Activated CD4-positive, alpha-beta T cell treated with anti-CD3 and anti-CD28 coated beads, Interleukin-2, amount 50 U/mL, for 24 hours (primary cell): ENCODE measurements at places on chromosomes 5 and 9.

DNA sequence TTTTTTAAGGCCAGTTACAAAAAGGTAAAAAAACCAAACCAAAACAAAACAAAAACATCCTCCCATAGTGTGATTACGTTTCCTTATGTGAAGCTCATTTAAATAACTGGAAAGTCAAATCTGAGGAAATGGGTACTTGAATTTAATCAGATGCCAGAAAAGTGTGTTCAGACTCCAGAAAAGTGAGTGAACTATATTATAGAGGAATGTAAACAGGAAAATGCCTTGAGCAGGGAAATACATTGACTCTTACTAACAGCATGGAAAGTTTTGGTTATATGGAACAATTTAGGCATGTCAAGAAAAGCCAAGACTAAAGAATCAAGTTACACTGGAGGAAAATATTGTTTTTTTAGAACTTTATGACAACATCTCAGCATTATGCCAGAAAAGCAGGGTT is 37.8 kb upstream of the RNF20 start:
- DNase-seq = no peak

DNA sequence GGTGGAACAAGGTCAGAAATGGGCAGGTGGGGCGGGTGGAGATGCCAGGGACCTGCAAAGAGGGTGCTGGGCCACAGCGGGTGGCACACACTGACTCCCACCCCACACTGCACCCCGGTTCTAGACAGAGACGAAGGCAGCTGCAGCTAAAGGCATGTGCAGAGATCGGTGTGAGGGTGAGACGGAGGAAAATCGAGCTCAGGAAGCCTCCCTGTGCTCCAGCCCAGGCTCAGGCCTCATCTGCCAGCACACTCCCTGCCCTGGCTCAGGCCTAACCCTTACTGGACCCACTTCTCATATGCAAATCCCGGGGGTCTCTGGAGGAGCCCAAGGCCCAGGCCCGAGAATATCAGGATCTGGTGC is 130.8 kb upstream of the PPP1R26 start:
- DNase-seq = no peak

GRCh38 chr5:123876276-123876790 is 364.4 kb downstream of the CSNK1G3 start:
- no peak for DNase-seq

DNA sequence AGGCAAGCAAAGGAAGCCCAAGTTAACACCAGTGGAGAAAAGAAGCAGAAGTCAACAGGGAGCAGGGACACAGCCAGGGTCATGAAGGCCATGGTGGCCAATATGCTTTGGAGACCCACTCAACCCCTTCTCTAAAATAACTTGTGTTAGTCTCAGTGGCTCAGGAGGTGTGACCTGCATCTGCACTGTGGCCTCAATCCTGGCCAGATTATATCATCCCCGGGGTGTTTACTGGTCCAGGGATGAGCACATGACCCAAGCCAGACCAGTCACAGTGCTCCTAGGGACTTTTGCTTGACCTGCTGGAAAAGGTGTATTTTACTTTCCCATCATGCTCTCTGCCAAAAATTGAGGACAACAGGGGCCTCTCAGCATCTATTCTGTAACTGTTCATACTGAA is 105.2 kb downstream of the DPYSL3 start:
- DNase-seq = no peak

DNA sequence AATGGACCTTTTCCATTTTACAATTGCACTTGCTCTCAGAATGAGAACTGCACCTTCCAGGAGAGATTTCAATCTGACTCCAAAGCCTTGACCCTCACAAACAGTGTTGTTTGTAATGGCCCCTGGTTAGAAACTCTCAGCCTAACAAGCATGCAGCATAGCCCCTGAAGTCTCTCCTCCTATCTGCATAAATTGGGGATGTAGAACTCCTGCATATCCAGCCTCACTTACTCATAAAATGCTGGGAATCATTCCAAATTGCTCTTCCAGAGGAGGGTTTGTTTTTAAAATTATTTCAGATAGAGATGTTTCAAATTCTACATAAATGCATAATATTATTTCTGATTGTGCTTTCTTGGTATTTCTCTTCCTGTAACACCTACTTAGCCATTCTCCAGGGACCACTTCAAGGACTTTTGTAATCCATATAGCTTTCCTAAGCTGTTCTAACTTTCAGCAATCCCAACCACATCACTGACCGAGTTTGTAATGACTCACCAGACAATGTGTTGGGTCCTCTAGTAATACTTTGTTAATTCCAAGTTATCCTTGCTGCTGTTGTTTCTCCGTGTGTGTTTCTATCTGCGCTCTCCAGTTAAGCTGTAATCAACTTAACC is 143.8 kb upstream of the CCDC152 start:
- DNase-seq = no peak

DNA sequence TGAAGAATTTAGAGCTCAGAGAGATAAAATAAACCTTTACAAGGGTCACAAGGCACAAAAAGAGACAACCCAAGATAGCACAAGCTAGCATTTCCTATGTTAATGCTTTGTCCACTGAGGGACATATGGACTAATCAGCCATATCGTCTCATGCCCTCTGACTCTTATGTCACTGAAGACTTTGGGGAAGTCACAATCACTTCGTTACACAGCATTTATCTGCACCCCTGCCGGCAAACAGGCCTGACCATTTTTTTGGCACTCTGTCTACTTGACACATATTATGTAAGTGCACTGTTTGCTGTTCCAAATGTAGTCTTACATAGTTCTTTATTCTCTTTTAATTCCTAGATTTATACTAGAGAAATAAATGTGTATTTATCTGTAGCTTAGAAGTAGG is 13.9 kb upstream of the BNC2 start:
- DNase-seq = no peak

GRCh38 chr5:84362061-84362720 is 22.5 kb downstream of the EDIL3 start:
- no peak for DNase-seq

DNA sequence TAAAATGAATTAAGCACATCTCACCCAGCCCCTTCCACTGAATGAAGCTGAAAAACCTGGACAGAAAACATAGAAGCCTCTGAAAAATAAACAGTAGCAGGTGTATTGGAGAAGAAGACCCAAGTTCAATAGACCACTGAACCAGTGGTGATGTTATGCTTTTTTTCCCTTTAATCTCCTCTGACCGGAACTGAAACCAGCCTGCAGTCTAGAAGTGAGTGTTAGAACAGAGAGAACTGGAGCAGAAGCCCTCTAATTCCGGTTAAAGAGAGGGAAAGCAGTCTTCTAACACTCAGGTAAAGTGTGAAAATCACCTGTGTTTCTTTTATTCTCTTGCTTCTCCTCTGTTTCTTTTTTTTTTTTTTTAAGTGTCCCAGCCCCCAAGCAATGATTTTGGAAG is 83.5 kb upstream of the CCL21 start:
- no peak for DNase-seq

- no peak for DNase-seq
These were observed 38.4 kb upstream of the PLEKHG4B start for GRCh38 chr5:53381-54174.

GRCh38 chr5:35762368-35762767 is 94.3 kb upstream of the IL7R start:
- DNase-seq = no peak

GRCh38 chr5:108623826-108624225 is 123.9 kb upstream of the FER start:
- no peak for DNase-seq

DNA sequence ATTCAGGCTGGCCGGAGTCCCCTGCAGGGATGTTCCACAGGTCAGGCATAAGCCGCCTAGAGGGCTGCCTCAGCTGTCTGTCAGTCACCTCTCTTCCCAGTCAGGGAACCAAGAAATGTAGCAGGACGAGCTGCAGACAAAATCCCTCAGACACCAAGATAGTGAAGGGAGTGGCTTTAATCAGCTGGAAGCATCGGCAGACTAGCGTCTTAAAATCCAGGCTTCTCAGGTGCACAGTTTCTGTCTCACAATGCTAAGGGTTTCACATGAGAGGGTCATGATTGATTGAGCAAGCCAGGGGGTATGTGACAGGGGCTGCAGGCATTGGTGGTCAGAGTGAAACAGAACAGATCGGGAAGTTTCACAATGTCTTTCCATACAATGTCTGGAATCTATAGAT is 247.2 kb downstream of the CDH10 start:
- no peak for DNase-seq

- DNase-seq = no peak
These were observed 356.9 kb downstream of the SLIT3 start for GRCh38 chr5:168944004-168944403.

DNA sequence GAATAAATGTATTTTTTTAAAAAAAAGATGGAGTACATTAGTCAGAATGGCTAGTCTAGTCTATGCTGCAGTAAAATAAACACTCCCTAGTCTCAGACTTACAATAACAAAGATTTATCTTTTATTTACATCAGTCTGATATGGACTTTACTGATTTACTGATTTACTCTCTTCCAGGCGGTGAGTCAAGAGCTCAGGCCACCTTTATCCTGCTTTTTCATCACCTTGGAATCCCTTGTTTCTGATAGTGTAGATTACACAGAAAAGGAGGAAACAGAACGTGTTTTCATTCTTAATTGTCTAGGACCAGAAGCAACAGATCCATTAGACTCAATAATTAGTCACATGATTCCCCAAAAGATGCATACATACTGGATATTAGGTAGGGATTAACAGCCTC is 290.1 kb upstream of the TRPC7 start:
- no peak for DNase-seq

DNA sequence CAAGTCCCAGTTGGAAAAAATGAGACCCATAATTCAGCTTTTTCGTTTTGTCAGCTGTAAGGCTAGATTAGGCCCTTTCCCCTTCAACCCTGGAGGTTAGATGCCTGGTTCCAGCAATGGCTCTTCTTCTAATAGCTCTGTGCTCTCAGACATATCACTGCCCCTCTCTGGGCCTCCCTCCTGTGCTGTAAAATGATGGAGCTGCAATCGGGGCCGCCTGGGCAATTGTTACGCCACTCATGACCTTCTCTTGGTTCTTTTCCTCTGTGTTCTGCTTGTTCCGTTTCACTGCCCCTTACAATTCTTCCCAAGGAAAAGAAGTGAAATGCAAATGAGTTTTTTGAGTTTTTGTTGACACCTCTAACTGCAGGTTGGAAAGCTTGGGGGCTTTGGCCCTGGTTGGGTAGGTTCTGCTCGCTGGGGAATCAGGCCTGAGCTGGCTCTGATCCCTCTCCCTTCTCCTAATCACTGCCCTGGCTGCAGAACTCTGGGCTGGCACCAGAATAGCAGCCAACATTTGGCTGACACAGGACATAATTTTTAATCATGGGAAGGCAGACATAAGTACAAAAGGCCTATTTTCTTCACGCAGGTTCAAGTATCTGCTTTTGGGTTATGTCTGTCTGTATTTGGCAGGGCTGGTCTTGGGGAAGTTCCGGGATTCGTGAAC is 110.9 kb downstream of the FOXD1 start:
- no peak for DNase-seq

DNA sequence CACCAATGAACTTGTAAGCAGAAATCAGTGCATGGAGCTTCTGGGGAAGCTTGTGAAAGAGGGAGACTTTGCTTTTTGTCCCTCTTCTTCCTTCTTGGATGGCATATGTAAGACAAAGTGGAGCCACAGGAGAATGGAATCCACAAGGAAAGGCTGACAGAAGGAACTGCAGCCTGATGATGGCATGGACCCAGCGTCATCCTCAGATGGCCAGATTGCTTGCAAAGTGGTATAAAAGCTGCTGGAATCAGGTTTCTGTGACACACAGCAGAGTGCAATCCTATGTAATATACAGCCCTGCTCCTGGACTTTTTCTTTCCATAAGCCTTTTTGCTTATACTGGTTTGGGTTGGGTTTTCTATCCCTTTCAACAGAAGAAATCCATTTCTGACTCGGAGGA is 31.4 kb upstream of the SPARC start:
- no peak for DNase-seq

DNA sequence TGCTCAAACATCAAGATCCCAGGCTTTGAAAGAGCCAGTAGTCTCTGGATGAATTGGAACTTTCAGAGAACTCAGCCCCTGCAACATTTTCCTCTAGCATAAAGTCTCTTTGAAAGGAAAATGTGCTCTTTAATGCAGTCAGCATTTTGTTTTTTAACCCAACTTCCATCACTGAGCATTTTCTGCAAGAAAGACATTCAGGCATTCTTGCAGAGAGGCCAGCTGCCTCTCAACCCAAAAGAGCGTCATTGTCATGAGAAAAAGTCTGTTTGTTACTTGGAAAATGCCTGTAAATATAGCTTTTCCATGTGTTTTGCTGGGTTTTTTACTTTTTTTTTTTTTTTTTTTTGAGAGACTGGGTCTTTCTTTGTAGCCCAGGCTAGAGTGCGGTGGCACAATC is 225.0 kb downstream of the ADAMTSL1 start:
- DNase-seq = no peak

DNA sequence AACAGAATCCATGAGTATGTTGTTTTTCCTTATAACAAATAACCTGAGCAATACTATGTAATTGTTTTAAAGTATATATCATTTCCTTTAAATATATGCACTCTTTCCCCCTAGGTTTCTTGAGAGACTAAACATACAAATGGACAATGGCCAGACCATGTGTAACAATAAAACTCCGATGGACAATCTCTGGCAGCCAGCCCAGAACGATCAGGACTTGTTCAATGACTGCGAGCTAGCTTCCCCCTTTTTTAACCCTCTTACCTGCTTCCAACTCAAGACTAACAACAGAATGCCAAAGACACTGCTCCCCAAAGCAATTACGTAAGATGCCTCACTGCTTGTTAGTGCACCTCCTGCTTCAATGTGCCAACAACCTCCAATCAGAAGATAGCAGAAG is 94.9 kb downstream of the HTR4 start:
- DNase-seq = no peak

- DNase-seq = no peak
These were observed 88.4 kb upstream of the SH3PXD2B start for GRCh38 chr5:172542651-172543131.

- no peak for DNase-seq
These were observed 33.4 kb upstream of the PCA3 start for GRCh38 chr9:76730801-76731200.

GRCh38 chr5:54063817-54064216 is 246.6 kb downstream of the ARL15 start:
- no peak for DNase-seq

DNA sequence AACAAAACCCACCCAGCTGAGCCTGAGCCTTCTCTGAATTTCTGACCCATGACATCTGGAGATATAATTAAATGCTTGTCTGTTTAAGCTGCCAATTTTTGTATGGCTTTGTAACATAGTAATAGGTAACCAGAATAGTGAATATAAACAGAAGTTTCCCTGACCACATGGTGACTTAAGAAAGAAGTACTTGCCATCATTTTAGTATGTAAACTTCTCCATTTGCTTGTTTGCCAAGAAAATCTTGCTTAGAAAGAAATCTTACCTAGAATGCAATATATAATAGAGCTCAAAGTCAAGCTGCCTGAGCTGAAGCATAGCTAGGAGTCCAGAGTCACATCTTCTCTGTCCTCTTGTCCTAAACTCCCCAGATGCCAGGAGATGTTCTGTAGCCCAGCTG is 117.0 kb downstream of the PCSK1 start:
- no peak for DNase-seq

- no peak for DNase-seq
These were observed 48.3 kb upstream of the POU4F3 start for GRCh38 chr5:146290318-146290717.
